ENCODE measurements at places on chromosomes 1 and 21.

DNA sequence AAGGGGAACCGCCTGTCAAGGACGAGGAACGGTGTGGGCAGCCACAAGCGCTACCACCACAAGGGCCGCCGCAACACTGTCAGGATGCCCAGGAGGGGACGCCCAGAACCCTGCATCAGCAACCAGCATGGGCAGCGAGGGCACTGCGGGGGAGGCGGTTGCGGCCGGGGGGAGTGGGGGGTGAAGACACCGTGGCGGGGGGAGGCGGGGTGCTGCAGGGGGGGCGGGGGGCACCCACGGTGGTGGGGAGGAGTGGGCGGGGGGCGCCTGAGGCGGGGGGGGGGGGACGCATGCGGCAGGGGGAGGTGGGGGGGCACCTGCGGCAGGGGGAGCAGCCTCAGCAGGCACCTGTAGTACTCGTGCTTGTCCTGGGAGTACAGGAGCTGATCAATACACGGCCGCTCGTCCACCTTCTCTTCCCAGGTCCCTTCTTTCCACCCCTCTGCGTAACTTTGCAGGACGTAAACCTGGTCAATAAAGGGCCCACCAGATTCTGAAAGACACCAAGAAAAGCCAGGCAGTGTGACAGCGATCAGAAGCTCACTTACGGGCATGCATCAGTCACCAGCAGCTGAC is 4.6 kb downstream of the POFUT2 start:
- no peak for DNase-seq

DNA sequence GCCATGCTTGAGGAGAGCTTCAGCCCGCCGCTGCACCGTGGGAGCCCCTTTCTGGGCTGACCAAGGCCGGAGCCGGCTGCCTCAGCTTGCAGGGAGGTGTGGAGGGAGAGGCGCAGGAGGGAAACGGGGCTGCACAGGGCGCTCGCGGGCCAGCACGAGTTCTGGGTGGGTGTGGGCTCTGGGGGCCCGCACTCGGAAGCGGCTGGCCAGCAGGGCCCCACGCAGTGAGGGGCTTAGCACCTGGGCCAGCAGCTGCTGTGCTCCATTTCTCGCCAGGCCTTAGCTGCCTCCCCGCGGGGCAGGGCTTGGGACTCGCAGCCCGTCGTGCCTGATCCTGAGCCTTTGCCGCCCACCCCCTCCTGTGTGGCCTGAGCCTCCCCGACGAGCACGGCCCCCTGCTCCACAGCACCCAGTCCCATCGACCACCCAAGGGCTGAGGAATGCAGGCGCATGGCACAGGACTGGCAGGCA is 1554.0 kb downstream of the KCNT2 start:
- DNase-seq = no peak

GRCh38 chr1:21629971-21630370 is 39.2 kb downstream of the RAP1GAP start:
- DNase-seq = no peak

DNA sequence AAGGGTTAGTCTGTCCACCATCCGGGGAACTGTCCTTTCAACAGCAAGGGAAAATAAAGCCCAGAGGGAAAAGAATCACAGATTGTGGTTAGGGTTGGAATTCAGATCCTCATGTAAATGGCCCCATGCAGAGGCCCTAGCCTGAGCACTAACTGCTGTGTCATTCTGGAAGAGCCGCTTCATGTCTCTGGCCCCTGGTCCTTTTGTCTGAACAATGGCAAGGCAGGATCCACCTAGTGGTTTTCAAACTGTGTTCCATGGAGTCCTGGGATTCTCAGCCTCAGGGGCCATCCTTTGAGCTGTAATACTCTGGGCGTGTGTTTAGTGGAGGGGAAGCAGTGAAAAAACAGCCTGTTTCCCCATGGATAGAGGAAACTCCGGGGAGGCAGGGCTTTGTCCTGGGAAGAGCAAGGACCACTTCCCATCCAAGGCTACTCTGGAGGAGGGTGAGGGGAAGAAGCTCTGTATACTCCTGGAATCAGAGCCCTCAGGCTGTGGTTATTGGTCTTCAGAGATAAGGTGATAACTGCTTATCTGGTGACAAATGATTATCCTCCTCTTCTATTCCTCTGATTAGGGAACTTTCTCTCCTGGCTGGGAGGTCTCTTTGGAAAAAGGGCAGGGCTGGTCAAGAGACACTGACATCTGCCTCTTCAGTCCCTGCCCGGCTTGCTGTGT is 19.2 kb downstream of the PAX7 start:
- DNase-seq = no peak
